ENCODE measurements at places on chromosomes 16 and 17. TPM values are rescaled to one million over a fixed set of nuclear protein-coding genes. Genes with fewer than 3 reads are reported as not detected.

- H3K4me1 ChIP-seq: no peaks in the 10 kb centered on the region
- no peak overlapping the region for H3K27ac ChIP-seq
- DNase-seq: no peak
Measured at GRCh38 chr16:4826526-4826925, 20.6 kb downstream of the GLYR1 start.

The METTL2A gene
- total RNA-seq: 39.3 TPM

DNA sequence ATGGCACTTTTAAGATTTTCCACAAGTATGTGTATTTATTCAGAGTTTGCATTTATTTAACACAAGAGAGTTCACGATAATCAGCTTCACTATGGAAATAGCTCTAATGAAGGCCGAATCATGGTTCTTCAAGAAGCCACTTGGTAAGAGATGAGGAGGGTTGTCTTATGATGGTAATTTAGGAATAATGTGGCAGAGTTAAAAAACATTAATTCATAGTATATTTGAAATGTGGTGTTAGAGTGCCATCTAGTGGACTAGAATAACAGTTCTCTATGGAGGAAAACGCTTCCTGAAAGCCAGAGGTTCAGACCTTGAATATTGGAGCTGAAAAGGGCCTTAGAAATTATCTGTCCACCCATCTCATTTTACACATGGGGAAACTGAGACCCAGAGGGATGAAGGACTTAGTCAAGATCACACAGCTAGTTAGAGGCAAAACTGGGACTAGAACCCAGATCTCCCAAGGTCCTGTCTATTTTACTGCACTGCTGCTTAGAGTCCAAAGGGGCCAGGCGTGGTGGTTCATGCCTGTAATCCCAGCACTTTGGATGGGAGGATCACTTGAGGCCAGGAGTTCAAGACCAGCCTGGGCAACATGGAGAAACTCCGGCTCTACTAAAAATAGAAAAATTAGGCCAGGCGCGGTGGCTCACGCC is 33.8 kb upstream of the KPNB1 start:
- no peak overlapping the region for H3K4me3 ChIP-seq
- no peaks in the 10 kb centered on the region for H3K4me1 ChIP-seq
- no peak for DNase-seq

DNA sequence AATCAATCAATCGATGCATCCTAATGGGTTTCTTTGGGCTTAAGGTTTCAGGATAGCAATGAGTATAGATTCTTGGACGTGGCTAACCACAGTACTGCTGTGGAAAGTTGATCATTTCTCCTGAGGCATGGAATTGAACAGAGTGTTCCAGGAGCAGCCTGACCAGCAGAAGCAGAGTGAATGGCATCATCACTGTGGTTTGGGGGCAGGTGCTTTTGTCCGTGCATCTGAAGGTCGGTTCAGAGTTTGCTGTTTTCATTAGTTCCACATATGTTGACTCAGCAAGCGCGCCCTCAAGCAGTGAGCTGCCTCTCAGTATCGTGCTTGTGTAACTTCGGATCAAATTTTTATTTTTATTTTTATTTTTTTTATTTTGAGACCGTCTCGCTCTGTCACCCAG is 24.9 kb downstream of the KIAA0513 start:
- H3K27me3 ChIP-seq: no peaks in the 10 kb centered on the region
- no peak overlapping the region for H3K4me3 ChIP-seq
- no peak overlapping the region for H3K27ac ChIP-seq
- no peaks in the 10 kb centered on the region for H3K36me3 ChIP-seq
- no peak for DNase-seq
- no peaks in the 10 kb centered on the region for H3K4me1 ChIP-seq

DNA sequence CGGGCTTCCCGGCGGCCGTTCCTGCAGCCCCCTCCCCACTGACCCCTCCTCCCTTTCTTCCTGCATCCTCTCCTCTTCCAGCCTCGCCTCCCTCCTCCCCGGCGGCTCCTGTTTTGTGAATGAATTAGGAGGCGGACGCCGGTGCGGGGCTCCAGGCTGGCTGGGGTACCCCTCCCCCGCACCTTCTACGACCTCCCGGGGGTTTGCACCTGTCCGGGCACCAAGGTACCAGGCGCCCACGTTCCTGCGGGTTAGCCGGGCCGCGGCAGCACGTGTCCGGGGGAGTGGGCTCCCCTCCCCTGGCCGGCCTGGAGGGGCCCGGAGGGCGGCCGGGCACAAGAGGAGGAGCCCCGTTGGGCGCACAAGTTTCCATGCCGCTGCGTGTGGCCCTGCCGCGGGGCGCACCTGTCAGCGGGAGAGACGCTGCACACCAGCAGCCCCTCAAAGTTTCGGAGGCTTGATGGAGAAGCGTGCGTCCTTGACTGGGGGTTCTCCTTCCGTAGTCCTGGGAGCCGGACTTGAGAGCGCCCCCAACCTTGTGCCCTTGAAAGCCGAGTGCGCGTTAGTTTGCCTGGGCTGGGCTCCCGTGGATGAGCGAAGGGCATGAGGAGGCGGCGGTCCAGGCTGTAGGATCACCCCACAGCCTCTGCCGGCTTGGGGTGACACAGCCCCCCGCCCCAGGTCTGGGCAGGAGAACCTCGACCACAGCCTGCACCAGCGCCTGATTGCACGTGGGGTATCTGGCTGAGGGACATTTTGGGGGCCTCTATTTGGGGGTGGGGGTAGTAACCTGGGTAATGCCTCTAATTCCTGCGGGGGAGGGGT is 1.2 kb downstream of the HAS3 start:
- H3K4me1 ChIP-seq: peaks cover 16% of the 10 kb centered on the region
- no peaks in the 10 kb centered on the region for H3K27me3 ChIP-seq
- peak; percentile 66 for DNase-seq
- H3K36me3 ChIP-seq: peaks cover 22% of the 10 kb centered on the region
- peak overlapping the region; percentile 94 for H3K4me3 ChIP-seq
- H3K27ac ChIP-seq: no peak overlapping the region

- H3K27ac ChIP-seq: no peak overlapping the region
- no peak overlapping the region for H3K4me3 ChIP-seq
- no peaks in the 10 kb centered on the region for H3K27me3 ChIP-seq
- no peak for DNase-seq
Measured at GRCh38 chr16:27328937-27329336, 15.2 kb downstream of the IL4R start.

GRCh38 chr16:57277586-57277985 is 6.9 kb downstream of the PLLP start:
- H3K4me1 ChIP-seq: peaks cover 4% of the 10 kb centered on the region
- DNase-seq: no peak
- no peak overlapping the region for H3K4me3 ChIP-seq
- no peaks in the 10 kb centered on the region for H3K36me3 ChIP-seq

DNA sequence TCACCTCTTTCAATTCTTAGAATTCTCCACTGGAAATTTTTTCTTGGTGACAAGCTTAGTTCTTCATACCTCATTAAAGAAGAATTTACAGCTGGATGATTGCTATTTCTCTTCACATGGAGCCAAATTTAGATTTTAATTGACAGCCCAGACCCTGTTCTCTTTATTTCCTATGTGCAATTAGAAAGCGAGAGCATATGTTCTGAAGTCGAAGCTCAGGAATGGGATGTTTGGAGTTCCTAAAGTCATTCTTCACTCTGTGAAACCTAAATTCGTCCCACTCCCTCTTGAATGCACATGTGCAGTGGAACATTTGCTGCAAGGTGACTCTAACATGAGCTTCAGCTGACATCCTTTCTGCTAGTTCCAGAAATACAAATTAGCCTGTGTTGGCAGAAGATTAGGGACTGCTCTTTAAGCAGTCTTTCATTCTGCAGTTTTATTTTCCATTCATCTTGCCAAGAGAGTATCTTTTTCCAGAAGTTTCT is 129.3 kb upstream of the KCNJ16 start:
- H3K36me3 ChIP-seq: no peaks in the 10 kb centered on the region
- no peaks in the 10 kb centered on the region for H3K27me3 ChIP-seq
- no peaks in the 10 kb centered on the region for H3K4me1 ChIP-seq
- no peak overlapping the region for H3K4me3 ChIP-seq
- no peak overlapping the region for H3K27ac ChIP-seq

The CBX2 gene
- 77.4 TPM for total RNA-seq

DNA sequence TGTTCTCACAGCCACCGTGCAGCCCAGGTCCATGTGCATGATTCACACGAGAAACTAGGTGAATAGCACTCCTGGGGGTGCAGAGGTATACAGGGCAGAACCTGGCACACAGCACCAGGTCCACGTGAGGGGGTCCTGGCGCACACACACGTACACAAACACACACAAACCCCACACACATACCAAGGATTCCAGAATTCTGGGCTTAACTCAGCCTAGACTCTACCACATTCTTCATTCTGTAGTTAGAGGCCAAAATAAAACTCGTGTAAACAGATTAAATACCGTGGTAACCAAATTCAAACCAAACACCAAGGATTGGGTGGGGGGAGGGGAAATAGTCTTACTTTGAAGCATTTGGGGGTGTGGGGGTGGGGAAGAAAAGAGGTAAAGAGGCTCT is 58.5 kb downstream of the XYLT1 start:
- no peak overlapping the region for H3K27ac ChIP-seq
- peaks cover 3% of the 10 kb centered on the region for H3K36me3 ChIP-seq
- H3K4me3 ChIP-seq: no peak overlapping the region
- H3K4me1 ChIP-seq: no peaks in the 10 kb centered on the region
- no peak for DNase-seq
- H3K27me3 ChIP-seq: no peaks in the 10 kb centered on the region

The TEX19 gene
- total RNA-seq: 1.4 TPM

The TNK1 gene
- 11.2 TPM for total RNA-seq

DNA sequence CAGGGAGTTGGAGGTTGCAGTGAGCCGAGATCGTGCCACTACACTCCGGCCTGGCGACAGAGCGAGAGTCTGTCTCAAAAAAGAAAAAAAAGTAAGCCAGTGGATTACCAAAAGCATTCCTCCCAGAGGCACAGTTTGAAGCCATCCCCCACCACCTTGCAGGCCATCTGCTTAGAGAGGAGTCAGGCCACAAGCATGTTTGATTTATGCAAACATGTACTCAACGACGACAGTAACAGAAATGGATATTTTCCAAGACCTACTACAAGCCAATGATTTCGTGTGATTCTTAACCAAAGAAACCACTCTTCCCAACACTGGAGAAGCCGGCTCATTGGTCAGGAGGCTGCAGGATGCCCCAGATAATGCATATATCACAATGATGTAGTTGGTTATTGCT is 34.8 kb downstream of the MYH13 start:
- no peaks in the 10 kb centered on the region for H3K27me3 ChIP-seq
- H3K4me1 ChIP-seq: no peaks in the 10 kb centered on the region
- H3K27ac ChIP-seq: no peak overlapping the region

DNA sequence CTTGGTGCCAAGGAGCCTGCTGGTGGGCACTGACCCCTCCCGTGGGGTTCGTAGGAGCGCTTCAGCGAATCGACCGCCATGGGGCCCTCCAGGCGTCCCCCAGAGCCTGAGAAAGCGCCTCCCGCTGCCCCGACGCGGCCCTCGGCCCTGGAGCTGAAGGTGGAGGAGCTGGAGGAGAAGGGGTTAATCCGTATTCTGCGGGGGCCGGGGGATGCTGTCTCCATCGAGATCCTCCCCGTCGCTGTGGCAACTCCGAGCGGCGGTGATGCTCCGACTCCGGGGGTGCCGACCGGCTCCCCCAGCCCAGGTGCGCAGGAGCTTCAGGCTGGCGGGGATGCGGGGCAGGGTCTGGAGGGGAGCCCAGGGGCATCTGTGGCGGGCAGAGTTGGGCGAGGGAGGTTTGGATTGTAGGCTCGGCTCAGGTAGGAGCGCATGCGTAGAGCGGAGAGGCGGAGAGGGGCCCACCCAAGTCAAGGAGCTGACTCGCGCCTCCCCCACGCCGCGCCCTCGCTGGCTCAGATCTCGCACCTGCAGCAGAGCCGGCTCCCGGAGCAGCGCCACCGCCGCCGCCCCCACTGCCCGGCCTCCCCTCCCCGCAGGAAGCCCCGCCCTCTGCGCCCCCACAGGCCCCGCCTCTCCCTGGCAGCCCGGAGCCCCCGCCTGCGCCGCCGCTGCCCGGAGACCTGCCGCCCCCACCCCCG is 19.8 kb downstream of the FMNL1 start:
- no peaks in the 10 kb centered on the region for H3K36me3 ChIP-seq
- H3K27me3 ChIP-seq: peaks cover 4% of the 10 kb centered on the region
- H3K4me1 ChIP-seq: peaks cover 3% of the 10 kb centered on the region
- peak; percentile 77 for DNase-seq
- H3K4me3 ChIP-seq: peak overlapping the region; percentile 82

GRCh38 chr16:3149630-3150345 is 15.0 kb downstream of the ZNF213 start:
- H3K4me3 ChIP-seq: peak overlapping the region; percentile 90
- peak; percentile 84 for DNase-seq
- no peak overlapping the region for H3K27ac ChIP-seq
- no peaks in the 10 kb centered on the region for H3K4me1 ChIP-seq

The GAS2L2 gene
- total RNA-seq: not detected

The CTU2 gene
- 31.5 TPM for total RNA-seq

GRCh38 chr16:10086620-10087019 is 95.6 kb downstream of the GRIN2A start:
- no peak for DNase-seq
- no peak overlapping the region for H3K27ac ChIP-seq
- H3K36me3 ChIP-seq: no peaks in the 10 kb centered on the region
- H3K4me3 ChIP-seq: no peak overlapping the region
- no peaks in the 10 kb centered on the region for H3K4me1 ChIP-seq

The FASN gene
- total RNA-seq: 433 TPM

GRCh38 chr17:46195939-46196716 is 2.9 kb upstream of the KANSL1 start:
- H3K4me3 ChIP-seq: no peak overlapping the region
- H3K4me1 ChIP-seq: no peaks in the 10 kb centered on the region

- no peaks in the 10 kb centered on the region for H3K4me1 ChIP-seq
- H3K27ac ChIP-seq: no peak overlapping the region
- DNase-seq: no peak
- peaks cover 15% of the 10 kb centered on the region for H3K36me3 ChIP-seq
- H3K4me3 ChIP-seq: peak overlapping the region; percentile 92
Measured at GRCh38 chr16:50025537-50025931, 509 bp downstream of the CNEP1R1 start.

DNA sequence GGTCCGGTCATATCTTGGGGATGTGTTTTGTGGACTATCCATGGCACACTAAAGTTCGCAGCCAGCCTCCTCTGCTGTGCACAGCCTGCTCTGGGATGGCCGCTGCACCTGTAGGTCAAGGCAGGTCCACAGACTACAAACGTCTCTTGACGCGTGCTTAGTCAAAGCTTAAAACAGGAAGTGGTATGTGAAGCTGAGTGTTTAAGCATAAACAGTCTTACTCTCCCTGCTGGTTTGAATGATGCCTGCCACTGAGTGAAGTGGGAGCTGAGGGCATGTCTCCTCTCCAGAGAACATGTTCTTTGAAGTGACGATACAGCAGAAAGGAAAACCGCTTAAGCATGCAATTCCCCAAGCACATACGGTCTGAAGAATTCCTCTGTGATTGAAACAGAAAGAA is 365.6 kb downstream of the SLC39A11 start:
- H3K36me3 ChIP-seq: no peaks in the 10 kb centered on the region
- H3K4me3 ChIP-seq: no peak overlapping the region
- no peaks in the 10 kb centered on the region for H3K27me3 ChIP-seq
- no peak overlapping the region for H3K27ac ChIP-seq

DNA sequence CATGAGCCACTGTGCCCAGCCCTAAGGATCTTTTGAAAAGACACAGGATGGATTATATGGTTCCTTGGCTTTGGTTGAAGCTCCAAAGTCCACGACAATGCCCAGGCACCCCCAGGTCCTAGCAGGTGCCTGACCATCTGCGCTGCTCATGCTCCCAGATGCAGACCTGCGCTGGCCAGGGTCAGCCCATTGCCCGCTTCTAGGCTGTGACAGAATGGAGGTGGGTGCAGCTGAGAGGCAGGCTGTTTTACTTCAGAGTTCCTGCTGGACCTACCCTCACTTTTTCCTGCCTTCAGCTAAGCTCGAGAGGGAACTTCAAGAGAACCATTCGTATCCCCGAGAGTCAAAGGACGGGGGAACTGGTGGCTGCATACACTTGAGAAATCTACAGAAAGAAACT is 60.5 kb downstream of the AMFR start:
- H3K36me3 ChIP-seq: peaks cover 10% of the 10 kb centered on the region
- no peak for DNase-seq
- no peak overlapping the region for H3K27ac ChIP-seq
- H3K27me3 ChIP-seq: no peaks in the 10 kb centered on the region
- no peak overlapping the region for H3K4me3 ChIP-seq
- H3K4me1 ChIP-seq: no peaks in the 10 kb centered on the region
